Lower leg skin (tissue), 4 donors: ENCODE measurements at places on chromosomes 4 and X. TPM values are rescaled to one million over a fixed set of nuclear protein-coding genes. Genes with fewer than 3 reads are reported as not detected.

DNA sequence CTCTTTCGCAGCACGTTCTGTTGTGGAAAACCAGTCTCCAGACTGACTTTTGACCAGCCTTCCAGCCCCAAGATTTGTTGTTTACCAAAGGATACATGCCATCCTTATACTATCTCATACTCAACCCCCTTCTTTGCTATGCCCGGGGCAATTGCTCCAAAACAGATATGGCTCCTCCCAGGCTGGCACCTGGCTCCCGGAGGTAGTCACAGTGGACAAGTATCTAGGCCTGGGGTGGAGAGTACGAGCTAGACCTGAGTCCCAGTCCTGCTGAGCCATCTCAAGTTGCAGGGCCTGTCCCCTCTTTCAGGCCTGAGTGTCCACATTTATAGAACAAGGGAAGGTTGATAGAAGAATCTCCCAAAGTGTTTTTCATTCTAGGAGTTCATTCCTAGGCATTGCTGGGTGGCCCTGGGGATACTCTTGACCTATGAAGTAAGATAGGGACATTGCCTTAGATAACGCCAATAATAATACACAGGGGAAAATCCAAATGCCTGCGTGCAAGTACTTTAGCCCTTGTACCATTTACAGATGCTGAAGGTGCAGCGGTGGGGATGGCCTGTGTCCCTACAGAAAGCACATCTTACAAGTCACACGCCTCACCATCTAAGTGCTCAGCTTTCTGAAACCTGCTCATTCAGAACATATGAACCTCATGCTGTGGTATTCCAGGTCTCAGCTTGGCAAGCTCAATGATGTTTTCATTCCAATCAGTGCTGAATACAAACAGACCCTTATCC, 136.7 kb upstream of the MAMLD1 start:
- DNase-seq = no peak

DNA sequence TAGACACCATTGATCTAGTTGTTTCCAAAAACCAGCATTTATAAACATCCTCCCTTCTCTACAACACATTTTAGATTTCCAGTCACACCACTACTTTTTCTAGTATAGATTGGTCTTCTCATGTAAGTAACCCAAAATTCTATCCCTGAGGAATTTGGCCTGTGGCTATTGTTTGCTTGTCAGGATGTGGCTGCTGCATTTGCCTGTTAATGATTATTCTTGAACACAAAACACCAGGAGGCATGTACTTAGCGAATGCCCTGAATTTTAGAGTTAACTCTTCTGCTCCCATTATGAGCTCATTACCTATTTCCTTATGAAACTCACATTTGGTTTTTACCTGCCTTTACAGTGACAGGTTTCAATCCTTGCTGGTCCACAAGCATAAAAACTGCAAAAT, 102.0 kb upstream of the FSTL5 start:
- DNase-seq = no peak

- no peak for DNase-seq
Measured at GRCh38 chrX:78168065-78168464, 28.6 kb upstream of the TAF9B start.

GRCh38 chr4:5277079-5277478, 225.8 kb downstream of the STK32B start:
- DNase-seq = no peak

PPP4R3C gene
- total RNA-seq = not detected
